ENCODE measurements at places on chromosomes 3 and 15.

DNA sequence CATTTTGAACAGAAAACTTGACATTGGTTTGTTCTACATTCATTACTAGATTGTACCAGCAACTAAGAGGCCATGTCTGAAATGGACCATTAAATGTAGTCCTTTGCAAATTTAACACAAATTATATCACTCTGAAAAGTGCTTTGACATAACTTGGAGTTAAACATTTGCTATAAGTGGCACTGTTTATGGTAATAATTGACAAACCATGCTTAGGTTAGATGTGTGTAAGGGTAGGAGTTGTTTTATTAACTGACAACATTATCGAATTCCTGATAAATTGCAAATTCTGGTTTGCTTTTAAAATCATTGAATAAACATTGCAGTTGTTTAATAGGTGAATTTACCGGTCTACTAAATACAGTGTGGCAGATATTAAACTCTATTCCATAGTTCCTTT lies 6.1 kb upstream of the TMEM207 start:
- no peak for DNase-seq

- no peak for DNase-seq
These were observed 65.2 kb downstream of the SMAD6 start for GRCh38 chr15:66767240-66767659.

DNA sequence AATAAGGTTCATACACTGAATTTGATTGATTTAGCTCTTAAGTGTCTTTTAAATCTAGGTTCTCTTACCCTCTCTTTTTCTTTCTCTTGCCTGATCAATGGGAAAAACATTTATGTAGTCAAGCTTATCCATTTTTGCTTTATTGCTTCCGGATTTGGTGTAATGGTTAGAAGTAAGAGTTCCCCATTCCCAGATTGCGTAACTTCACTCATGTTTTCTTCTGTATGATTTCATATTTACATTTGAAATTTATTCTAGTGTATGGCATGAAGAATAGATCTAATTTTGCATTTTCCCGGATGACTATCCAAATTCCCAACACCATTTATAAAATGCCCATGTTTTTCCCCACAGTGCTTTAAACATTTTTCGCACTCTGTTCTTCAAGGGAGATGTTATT lies 27.9 kb upstream of the SV2B start:
- DNase-seq, result no peak

- DNase-seq, result no peak
These were observed 454.1 kb upstream of the BCHE start for GRCh38 chr3:166291186-166291955.

GRCh38 chr3:21562243-21562642 lies 188.8 kb downstream of the ZNF385D start:
- DNase-seq, result no peak

DNA sequence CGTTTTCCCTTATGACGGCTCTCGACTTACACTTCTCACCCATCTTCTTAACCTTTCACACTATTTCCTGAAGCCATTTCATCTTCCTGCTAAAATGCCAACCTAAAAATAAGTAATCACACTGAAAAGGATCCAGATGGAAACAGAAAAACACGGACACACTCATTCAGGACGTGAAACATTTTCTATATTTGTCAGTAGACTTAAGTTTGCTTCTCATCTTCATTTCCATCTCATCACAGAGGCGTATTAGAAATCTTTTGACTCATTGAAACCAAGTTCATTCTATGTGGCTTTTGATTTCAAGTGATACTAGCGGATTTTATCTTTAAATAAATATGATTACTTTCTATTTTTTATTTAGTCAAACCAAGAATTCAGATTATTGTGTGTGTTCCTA lies 27.4 kb upstream of the DLG1 start:
- no peak for DNase-seq

DNA sequence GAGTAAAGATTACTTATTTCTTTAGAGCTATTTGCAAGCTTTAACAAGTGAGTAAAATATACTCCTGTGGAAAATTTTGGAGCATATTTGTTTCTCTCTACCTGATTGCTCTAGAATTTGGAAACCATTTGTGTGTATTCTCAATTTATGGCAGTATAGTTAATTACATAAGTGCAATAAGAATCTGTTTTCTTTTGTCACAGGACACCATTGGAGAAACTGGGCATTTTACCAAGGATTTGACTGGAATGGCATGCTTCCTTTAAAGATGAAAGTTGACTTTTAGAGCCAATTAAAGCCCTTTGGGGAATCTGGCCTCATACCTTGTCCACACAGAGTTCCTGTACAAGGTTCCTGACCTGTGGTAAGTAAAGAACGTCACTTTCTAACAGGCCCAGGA lies 38.4 kb downstream of the PAQR5 start:
- DNase-seq, result no peak
